ENCODE measurements at places on chromosomes 1 and 21. TPM values are rescaled to one million over a fixed set of nuclear protein-coding genes. Genes with fewer than 3 reads are reported as not detected.

CSF3R gene
- total RNA-seq: 3.4 TPM

ATAD3B gene
- total RNA-seq: 14.1 TPM

CRYZ gene
- total RNA-seq: 11.0 TPM

LEPR gene
- 13.2 TPM for total RNA-seq

SHISA4 gene
- 22.0 TPM for total RNA-seq

OR10J1 gene
- total RNA-seq: not detected

KCNJ9 gene
- 12.0 TPM for total RNA-seq

DNA sequence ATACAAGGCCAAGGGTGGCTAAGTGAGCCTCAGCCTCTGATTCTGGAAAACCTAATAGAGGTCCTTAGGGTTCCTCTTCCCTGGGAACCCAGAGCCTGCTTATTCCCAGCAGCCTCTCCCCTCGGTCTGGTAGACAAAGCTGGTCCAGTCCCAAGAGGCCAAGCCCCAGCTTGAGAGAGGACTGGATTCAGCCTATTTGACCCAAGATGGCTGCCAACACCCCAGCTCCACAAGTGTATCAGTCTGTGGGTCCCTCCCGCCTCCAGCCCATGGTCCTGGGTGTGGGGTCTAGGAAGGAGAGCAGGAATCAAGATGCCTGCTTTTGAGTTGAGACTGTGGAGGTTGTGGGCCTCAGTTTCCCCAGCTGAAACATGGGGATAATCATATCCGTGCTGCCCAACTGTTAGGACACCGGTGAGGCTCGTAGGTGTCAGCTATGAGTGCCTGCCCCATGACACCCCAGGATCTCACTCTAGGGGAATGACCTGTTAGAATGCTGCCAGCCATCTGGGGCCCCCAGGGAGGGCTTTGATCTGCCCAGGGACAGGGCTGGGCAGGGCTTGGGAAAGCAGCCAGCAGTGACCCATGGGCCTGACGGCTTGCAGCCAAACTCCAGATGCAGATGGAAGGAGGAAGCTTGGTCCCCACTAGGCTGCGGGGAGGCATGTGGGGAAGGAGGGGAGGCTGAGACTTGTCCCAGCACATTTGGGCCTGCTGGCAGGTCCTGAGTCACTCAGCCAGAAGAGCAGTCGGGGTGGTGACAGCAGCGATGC is 45.4 kb downstream of the NUAK2 start:
- no peak for DNase-seq

GRCh38 chr1:163063143-163063542 is 6.0 kb upstream of the RGS4 start:
- DNase-seq: no peak

- DNase-seq: no peak
Measured at GRCh38 chr1:156666862-156667609, 10.2 kb downstream of the NES start.

DNA sequence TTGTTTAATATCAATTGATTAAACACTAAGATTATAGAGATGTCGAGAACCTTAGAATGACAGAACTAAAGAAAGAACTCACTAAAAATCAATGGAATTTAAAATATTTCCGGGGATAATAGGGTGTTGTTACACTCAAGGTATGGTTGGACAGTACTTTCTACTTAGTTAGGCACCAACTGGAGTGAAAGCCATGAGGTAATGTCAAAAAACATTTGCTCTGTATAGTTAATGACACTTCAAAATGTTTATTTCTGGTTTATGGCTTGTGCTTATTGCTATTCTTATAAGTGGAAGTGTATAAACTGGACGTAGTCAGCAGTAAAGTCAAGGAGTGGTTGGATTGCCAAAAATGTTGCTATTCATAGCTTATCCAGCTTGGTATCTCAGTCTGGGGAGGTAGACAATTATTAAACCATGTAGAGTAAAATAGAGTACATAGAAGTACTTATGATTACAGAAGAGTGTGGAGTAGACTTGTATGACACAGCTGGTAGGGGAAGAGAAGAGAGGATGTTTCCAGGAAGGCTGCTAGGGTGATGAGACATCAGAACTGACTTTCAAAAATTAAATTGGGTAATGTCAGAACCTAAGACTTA is 56.5 kb upstream of the BMP8A start:
- no peak for DNase-seq

DNA sequence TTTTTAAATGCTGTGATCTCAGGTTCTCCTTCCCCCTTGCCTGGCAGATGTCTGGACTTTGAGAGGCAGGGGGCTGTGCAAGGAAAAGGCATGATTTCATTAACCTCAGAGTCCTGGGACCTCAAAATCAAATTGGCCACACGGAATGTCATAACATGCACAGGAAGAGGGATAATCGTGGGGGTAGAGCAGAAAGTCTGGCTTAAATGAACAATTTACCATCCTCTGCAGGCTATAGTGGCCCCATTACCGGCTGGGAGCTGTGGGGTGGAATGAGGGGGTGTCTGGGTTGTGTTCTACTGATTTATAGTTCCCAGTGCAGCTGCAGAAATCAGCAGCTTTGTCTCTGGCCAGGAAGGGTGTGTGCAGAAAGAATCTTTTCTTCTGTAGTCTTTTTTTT is 10.8 kb downstream of the OPRD1 start:
- no peak for DNase-seq

DNA sequence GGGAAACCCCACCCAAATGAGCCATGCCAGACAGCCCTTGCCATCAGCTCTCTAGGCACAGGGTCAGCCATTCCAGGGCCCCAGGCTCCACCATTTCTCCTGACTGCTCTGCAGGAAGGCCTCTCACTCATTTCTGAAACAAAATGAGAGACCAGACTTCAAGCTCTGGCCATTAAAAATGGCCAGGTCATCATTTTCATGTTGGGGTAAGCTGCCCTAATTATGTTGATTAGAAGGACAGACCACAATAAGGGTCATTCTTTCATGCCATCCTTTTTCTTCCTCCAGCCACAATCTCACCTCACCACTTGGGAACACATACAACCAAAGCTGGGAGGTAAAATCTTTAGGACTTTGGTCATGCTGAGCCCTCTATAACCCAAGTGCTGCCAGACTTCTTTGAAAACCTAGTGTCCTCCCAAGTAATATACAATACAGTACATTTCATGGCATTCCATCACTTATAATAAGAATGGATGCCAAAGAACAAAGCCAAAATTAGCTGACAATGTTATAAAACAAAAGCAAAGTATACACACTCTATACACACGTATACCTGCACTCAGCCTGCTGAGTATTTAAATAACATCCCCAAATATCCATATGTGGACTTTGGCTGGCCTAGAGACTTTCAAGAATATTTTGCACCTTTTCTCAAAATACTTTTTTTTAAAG is 22.4 kb upstream of the RBBP5 start:
- no peak for DNase-seq

DNA sequence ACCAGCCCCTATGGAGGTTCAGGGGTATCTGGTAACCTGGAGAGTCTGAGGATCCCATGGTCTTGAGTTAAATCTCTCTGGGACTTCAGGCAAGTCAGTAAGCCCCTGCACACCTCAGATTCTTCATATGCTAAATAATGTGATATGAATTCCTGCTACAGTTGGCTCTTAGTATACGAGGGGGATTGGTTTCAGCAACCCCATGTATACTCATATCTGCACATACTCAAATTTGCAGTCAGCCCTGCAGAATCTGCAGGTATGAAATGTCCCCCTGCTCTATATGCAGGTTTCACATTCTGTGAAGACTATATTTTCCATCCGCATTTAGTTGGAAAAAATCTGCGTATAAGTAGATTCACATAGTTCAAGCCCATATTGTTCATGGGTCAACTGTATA is 136.6 kb downstream of the TOMM20 start:
- DNase-seq: no peak

GRCh38 chr1:7659514-7659913 is 111.6 kb upstream of the VAMP3 start:
- DNase-seq: no peak

DNA sequence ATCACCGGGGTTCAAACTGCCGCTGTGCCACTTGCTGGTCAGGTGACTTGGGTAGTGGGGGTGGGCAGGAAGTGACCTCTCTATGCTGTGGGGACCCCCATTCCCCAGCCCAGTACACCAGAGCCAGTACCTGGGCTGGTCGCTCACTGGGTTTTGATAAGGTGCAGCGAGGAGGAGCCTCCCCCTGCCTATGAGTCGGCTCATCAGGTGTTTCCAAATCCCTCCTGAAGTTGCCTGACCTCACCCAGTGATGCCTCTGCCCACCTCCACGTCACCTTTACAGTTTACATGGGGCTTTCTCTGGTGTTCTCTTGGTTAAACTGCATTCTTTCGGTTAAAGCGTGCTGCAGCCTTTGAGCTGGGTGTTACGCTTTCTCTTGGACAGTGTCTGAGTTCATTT is 58.2 kb downstream of the ARHGEF10L start:
- DNase-seq: no peak

DNA sequence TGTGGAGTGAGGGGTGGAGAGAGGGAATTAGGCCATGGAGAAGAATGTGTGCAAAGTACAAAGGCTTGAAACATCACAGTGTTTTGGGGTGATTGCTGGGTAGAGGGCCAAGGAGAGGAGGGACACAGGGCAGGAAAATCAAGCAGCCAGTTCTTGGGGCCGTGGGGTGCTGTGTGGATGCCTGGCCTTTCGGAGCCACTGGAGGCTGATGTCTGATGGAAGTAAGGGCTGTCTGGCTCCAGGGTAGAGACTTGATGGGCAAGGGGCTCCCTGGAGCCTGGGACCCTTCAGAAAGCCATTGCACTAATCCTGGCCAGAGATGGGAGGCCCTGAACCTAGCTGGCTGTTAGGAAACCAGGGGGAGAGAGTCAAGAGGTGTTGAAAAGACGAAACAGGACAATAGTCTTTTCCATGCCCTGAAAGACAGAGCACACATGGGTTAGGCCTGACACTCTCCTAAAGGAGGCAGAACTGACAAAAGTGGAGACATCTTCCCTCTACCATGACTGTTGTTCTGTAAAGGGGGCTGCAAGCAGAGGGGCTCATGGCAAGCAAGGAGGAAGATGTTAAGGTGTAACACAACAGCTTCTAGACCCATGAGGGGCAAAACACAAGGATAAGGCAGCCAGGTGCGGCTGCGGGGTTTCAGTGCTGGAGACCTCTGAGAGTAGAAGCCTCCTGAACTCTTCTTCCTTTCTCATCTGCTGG is 21.0 kb downstream of the ATF3 start:
- DNase-seq: no peak

- DNase-seq: no peak
Measured at GRCh38 chr1:51624855-51625254, 8.0 kb downstream of the OSBPL9 start.

- no peak for DNase-seq
Measured at GRCh38 chr1:160499631-160500030, 23.4 kb downstream of the SLAMF6 start.

GRCh38 chr1:45957684-45958083 is 154.3 kb downstream of the MAST2 start:
- no peak for DNase-seq

- DNase-seq: no peak
Measured at GRCh38 chr1:113439277-113439670, 49.0 kb downstream of the MAGI3 start.

DNA sequence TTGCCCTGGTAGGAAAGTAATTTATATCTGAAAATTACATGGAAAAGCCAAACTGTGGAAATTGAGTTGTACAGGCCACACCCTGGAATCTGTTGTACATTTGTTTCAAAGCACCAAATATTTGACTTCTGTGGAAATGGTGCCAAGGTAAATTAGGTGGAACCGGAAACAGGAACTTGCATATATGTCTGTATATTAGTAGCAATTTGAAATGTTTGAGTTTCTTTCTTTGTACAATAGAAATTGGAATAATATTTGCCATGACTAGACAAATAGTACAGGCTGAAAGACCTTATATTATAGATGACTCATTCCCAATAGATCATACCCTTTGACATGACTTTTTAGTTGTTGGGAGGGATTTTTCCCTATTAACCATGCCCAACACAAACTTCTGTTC is 10.5 kb upstream of the TAF1A start:
- DNase-seq: no peak
